ENCODE measurements at places on chromosomes 3 and 15.

GRCh38 chr3:119880966-119881365, 99.1 kb downstream of the NR1I2 start:
- DNase-seq: no peak

GRCh38 chr15:71357321-71357732, 242.1 kb downstream of the THSD4 start:
- DNase-seq: no peak

DNA sequence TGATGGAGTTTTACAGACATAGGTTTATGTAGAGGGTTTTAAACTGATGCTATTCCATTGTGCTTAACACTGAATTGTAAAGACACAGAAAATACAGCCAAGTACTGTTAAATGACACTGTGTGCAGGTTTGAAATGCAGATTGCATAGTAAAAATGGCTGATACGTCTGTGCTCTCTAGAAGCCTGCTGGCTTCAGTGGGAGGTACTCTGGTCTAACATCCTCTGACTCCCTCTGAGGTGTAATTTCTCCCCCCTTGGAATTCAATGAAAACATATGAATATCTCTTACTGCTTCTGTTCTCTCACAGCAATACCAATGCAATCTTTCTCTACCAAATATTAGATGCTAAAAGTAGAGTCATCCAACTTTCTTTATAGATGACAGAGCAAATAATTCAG, 176.6 kb downstream of the SLC9A9 start:
- no peak for DNase-seq

DNA sequence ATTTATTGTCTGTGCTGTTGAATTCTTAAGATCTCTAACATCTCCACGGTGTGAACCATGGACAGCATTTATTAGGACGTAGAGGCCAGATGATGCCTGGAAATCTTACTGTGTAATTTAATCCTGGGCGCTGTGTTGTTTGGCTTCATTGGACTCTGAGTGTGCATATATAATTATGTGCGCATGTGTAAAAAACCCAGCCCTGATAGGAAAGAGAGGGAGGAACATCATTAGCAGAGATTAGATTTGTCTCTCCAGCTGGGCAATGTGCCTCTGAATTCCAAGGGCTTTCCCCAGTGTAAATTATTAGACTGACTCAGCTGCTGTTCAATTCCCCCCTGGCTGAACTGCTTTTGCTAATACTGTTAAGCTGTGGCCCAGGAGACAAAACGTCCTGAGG, 39.6 kb downstream of the MAP3K13 start:
- no peak for DNase-seq

DNA sequence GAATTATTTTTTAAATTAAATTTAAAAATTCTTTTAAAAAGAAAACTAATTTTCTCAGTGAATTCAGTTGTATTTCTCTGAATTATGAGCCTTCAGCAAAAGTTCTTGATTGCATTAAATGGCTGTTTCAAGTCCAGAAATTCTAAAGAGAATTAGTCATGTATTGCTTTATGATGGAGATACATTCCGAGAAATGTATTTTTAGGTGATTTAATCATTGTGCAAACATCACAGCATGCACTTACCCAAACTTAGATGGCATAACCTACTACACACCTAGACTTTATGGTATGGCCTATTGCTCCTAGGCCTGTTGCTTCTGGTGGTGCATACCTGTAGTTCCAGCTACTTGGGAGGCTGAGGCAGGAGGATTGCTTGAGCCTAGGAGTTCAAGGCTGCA, 44.3 kb upstream of the GCNT3 start:
- no peak for DNase-seq
